ENCODE measurements at places on chromosomes 16 and 17. TPM values are rescaled to one million over a fixed set of nuclear protein-coding genes. Genes with fewer than 3 reads are reported as not detected.

Gene WSB1
- 35.1 TPM for total RNA-seq

Gene INCA1
- total RNA-seq: not detected

Gene CNTD1
- total RNA-seq: not detected

Gene NACA2
- not detected for total RNA-seq

Gene HS3ST2
- not detected for total RNA-seq

Gene CTF1
- 0.29 TPM for total RNA-seq

Gene MRPL58
- 151 TPM for total RNA-seq

Gene ESRP2
- 48.1 TPM for total RNA-seq

Gene TBC1D3E
- total RNA-seq: not detected

Gene HEATR9
- total RNA-seq: not detected

Gene RAC3
- total RNA-seq: 46.8 TPM

Gene CACNA1G
- 0.04 TPM for total RNA-seq

Gene MTSS2
- total RNA-seq: 18.7 TPM

Gene IL21R
- total RNA-seq: 0.55 TPM

Gene CCDC154
- not detected for total RNA-seq

Gene KRT20
- 0.18 TPM for total RNA-seq

Gene CCT6B
- 0.33 TPM for total RNA-seq

Gene PRAC1
- 33.5 TPM for total RNA-seq

Gene ADCY9
- total RNA-seq: 9.9 TPM

Gene ARSG
- total RNA-seq: 1.3 TPM

Gene IRX3
- not detected for total RNA-seq

Gene MYH1
- not detected for total RNA-seq

Gene PITPNC1
- 23.1 TPM for total RNA-seq

Gene MEFV
- total RNA-seq: not detected

Gene CHST4
- not detected for total RNA-seq

Gene SLC16A13
- 0.62 TPM for total RNA-seq

Gene KCTD2
- total RNA-seq: 28.0 TPM

Gene SLC38A10
- 77.8 TPM for total RNA-seq

Gene MMP28
- 2.4 TPM for total RNA-seq

Gene ARL2BP
- 38.4 TPM for total RNA-seq

Gene C17orf113
- total RNA-seq: 0.62 TPM

Gene NBR1
- 30.0 TPM for total RNA-seq

Gene ZNF385C
- total RNA-seq: 0.17 TPM

Gene SULT1A2
- 0.17 TPM for total RNA-seq

Gene CDH11
- 111 TPM for total RNA-seq

Gene KRT38
- not detected for total RNA-seq

Gene EPN2
- 46.4 TPM for total RNA-seq

Gene CCL23
- total RNA-seq: not detected

Measured in PC-3 (cell line).